Heart right ventricle (tissue), 16 donors: ENCODE measurements at places on chromosomes 16 and 17. TPM values are rescaled to one million over a fixed set of nuclear protein-coding genes. Genes with fewer than 3 reads are reported as not detected.
A peak's percentile ranks its signal among the peaks of the same experiment; 100 is the strongest.

DNA sequence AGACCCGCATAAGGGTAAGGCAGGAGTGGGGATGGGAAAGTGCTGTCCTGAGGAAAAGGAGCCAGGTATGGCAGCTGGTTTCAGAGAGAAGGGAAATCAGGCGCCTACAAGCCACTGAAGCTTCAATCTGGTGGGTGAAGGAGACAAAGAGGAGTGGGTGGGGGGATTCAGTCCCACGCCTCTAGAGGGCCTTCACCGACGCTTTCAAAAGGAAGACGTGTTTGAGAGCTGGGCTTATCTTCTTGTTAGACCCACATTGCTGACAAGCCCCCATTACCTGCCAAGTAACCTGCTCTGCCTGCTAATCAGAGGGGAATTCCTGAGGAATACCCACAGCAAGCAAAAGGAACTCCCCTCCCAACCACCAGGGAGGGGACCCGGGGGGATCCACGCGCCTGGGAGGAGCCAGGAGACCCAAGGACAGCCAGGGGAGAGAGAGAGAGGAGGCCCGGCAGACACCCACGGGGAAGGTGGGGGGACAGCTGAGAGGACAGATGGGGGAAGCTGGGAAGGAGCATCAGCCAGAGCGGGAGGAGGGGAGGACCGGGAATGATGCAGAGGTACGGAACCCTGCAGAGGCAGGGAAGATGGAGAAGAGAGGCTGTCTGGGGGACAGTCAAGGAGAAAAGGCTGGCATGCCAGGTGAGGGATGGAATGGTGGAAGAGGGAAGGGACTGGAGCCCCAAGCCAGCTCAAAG is 1.0 kb downstream of the MTMR4 start:
- no peak for DNase-seq

GRCh38 chr17:40598619-40599467 is 33.6 kb upstream of the CCR7 start:
- peak; percentile 44 for DNase-seq

The SULT1A4 gene
- total RNA-seq = 2.6 TPM

GRCh38 chr17:6358131-6358530 is 76.8 kb downstream of the AIPL1 start:
- no peak for DNase-seq

The PIK3R5 gene
- 2.4 TPM for total RNA-seq

DNA sequence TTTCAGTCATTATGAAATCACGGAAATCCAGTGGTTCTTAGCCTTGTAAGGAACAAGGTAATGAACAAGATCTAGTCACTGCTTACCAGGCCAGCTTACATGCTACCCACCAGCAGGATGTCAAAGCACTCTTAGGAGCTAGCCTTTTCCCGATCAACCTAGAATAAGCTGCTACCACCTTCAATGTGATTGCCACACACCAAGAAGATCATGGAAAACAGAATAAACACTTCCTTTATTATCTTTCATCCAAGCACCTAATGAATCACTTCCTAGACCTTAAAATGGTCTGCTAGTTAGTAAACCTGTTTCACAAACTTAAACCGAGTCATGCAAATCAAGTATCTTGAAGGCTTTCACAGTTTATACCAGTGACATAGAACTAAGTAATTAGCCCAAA is 5.0 kb downstream of the BBS2 start:
- no peak for DNase-seq

DNA sequence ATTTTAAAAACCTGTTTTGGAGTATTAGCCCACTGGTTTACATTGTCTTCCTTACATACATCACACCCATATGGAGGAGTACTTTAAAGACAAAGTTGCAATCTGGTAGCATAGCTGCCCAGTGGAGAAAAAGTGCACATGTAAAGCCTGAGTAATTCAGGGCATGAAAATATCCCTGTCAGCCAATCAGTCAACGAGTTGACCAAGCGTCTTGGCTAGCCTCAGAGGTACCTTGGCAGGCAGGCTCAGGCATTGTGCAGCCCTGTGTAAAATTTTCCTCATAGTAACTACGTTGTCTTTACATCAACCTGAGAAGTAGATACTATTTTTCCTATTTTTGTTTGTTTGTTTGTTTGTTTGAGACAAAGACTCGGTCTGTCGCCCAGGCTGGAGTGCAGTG is 339.0 kb downstream of the CDH13 start:
- no peak for DNase-seq

The KRT24 gene
- total RNA-seq = not detected

DNA sequence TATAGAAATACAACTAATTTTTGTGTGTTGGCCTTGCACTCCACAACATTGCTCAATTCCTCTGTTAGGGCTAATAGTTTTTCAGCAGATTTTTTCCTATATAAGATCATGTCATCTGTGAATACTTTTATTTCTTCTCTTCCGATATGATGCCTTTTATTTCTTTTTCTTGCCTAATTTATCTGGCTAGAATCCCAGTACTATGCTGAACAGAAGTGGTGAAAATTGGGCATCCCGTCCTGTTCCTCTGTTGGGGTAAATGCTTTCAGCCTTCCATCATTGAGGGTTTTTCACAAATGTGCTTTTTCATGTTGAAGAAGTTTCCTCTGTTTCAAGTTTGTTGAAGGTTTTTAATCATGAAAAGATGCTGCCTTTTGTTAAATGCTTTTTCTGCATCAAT is 22.7 kb upstream of the TNFRSF13B start:
- DNase-seq = no peak

GRCh38 chr17:1173432-1174262 is 6.1 kb downstream of the ABR start:
- no peak for DNase-seq

DNA sequence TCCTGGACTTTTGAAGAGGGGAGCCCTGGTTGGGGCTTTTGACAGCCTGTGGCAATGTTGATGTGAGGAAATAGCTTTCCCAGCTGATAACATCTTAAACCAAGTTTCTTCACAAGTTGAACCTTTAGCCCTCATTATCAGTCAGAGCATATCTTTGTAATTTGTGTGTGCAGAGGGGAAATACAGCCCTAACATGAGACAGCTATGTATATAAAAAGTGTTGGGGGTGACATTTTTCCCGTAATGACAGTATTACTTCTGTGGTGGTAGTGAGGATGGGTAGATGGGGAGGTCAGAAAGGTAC is 221.1 kb downstream of the FTO start:
- DNase-seq = no peak

The CLEC3A gene
- not detected for total RNA-seq

The PITPNM3 gene
- 0.40 TPM for total RNA-seq

DNA sequence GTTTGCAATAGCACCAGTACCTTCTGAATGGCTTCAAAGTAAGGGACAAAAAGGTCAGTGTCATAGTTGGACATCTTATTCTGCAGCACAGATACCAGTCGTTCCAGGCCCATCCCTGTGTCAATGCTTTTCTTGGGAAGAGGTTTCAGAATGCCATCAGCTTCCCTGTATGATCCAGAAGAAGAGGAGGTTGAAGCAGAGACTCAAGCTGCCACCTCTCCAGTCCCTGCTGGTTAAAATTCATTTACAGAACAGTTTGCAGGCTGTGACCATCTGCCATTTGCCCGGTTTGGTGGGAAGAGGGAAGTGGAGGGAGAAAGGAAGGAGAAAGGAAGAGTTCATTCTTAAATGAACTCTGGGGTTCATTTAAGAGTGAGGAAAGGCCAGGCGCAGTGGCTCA is 18.4 kb upstream of the EXOSC6 start:
- DNase-seq = no peak

GRCh38 chr17:17351901-17352781 is 49.0 kb downstream of the NT5M start:
- peak; percentile 74 for DNase-seq

The HOXB4 gene
- total RNA-seq = not detected

GRCh38 chr16:23587726-23588125 is 8.4 kb downstream of the NDUFAB1 start:
- DNase-seq = peak; percentile 30

DNA sequence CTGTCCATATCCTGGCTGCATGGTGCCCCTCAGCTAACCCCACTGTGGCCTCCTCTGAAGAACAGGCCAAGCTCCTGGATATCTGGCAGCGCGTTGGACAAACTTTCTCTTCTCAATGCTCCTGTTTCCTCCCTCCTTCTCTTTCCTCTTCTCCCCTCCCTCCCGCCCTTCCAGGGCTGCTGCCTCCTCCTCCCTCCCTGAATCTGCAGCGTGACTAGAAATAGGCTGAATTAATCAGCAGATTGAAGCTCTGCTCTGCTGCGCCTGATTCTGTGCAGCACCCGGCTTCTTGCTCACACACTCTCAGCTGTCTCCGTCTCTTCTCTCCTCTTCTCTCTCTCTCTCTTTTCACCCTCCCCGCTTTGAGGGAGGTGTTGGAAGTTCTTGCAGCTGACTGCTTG is 19.8 kb downstream of the TMEM94 start:
- DNase-seq = no peak

- no peak for DNase-seq
Observed at GRCh38 chr17:74776990-74777389, 845 bp upstream of the NAT9 start.

The NECAB2 gene
- 0.32 TPM for total RNA-seq

The NLK gene
- 20.0 TPM for total RNA-seq

The NLRC3 gene
- total RNA-seq = 1.6 TPM

- DNase-seq = no peak
Observed at GRCh38 chr17:6080711-6081430, 10.7 kb downstream of the WSCD1 start.

- no peak for DNase-seq
Observed at GRCh38 chr17:63760771-63761539, 12.4 kb downstream of the CCDC47 start.

DNA sequence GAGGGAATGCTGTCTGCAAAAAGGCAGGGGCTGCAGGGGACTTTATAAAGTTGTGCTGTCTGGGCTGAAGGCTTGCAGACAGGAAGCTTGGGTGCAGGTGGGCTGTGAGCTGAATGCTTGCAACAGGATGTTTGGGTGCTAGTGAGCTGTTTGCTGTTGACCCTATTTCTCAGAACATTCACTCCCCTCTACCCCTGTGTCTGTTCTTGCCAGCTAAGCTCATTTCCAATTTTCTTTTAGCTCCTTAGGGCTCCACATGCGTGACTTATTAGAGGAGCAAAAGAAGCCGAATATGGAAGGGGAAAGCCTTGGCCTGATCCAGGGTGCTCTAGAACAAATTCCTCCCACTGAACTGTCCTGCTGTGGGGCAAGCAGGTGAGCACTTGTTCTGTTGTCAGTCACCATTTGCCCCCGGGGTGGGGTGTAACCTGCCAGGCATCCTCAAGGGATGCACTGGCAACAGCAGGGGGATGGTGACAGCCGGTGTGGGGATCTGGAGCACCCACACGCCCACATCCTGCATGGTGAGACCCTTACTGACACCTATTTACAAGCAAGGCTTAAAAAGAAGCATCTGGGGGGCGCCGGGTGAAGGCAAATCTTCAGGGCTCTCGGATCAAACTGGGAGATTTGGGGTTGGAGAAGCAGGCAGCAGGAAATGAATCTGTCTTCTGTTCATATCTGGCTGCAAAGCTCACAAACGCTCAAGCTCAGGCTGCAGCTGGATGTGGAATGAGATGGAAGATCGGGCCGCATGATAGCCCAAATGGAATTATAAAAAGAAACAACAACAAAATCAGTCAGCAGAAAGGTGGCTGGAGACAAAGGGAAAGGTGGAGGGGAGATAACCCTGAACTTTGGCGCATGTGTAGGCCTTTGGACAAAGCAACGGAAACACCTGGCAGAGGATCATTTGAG is 21.1 kb upstream of the NUP93 start:
- DNase-seq = no peak

- no peak for DNase-seq
Observed at GRCh38 chr17:41116297-41116696, 1.9 kb downstream of the KRTAP4-11 start.

DNA sequence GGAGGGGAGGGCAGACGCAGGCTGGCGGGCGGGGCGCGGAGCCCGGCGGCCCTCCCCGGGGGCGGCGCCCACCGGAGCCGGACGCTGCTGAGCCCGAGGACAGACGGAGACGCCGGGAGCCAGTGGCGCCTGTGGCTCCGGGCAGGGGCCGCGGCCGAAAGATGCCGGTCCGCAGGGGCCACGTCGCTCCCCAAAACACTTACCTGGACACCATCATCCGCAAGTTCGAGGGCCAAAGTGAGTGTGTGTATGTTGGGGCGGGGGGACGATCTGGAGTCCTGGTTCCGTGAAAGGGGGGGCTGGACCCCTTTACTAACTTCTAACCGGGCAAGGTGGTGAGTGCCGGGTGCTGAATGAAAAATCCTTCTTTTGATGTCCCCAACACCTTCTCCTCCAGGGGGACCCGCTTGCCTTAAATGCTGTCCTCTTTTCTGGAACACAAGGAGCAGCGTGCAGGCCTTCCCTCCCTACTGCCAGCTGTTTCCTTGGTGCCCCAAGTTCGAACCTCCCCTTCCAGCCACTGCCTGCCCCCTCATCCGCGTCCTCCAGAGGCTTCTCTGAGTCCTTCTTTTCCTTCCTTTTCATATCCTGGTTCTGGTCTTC is at the start of gene KCNH6:
TSS of gene KCNH6 (plus strand) at position 106 of the 603 bp plus-strand sequence. CDS start at position 162, 56 bp downstream.
- no peak for DNase-seq

The CNGB1 gene
- total RNA-seq = not detected

GRCh38 chr17:3695129-3695722 is 729 bp downstream of the P2RX5 start:
- peak; percentile 61 for DNase-seq

- peak; percentile 29 for DNase-seq
Observed at GRCh38 chr17:56822725-56823124, 11.0 kb downstream of the C17orf67 start.

- no peak for DNase-seq
Observed at GRCh38 chr17:50035945-50036344, 20.0 kb upstream of the ITGA3 start.

- no peak for DNase-seq
Observed at GRCh38 chr17:79976451-79976850, 59.2 kb downstream of the TBC1D16 start.

- no peak for DNase-seq
Observed at GRCh38 chr17:8022360-8023003, 16.4 kb upstream of the ALOX15B start.

DNA sequence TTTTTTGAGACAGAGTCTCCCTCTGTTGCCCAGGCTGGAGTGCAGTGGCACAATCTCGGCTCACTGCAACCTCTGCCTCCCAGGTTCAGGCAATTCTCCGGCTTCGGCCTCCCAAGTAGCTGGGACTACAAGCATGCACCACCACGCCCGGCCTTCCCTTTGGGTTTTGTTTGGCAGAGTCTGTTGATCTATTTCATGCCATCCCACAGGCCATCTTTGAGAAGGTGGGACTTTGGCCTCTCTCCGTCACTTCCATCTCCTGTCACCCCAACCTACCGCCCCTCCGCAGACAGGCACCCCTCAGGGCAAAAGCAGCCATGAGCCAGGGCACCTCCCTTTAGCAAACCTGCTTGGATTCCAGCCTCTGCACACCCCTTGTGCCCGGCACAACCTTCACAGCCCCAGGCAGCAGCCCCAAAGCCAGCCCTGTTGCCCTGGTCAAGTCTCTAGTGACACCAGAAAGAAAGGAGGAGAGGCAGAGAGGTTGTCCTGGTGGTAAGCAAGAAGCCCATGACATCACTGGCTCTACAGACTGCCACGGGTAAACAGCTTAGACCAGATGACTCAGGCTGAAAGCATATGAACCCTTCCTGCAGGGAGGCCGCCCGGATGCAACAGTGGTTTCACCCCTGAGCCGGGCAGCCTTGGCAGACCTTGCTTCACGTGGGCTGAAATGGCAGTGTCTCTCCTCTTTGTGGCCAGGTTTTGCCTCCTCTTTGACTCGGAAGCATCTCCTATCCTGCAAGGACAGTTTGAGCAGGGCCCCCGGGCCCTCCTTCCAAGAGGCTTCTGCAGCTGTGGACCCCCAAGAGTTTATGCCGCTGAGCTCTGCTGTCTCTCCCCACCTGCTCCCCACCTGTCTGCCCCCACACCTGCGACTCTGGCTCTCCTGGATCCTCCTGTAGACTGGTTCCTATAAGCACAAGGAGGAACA is 8.1 kb upstream of the TIMP2 start:
- DNase-seq = peak; percentile 47
